ENCODE measurements at places on chromosomes 5 and 9.
A peak's percentile ranks its signal among the peaks of the same experiment; 100 is the strongest.

DNA sequence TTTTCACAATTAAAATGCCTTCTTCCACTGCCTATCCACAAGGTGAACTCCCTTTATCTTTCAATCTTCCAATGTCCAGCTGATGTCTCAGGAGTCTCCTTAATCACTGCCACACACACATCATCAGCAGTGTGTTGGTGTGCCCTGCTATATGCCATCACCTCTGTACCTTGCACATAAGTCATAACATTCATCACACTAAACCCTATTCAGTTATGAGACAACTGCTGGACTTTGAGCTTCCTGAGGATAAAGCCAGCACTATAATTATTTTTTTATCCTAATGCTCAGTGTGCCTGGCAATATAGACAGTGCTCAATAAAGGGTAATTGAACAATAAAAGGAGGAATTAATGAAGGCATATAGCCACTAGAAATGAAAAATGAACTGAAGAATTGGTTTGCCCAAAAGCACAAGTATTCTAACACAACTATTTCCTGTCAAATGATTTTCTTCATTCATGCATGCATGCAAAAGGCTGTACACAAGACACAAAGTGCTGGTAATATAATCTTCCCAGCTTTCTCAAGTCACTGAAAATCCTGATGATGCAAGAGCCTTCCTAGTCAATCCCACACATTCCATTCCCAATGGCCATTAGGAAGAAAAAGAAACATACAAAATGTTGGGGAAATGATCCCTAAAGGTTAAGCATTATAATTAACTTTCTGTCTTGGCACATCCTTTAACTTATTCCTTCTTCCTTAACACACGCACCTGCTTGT, 32.4 kb downstream of the LPAR1 start:
- no peak for DNase-seq

- DNase-seq: no peak
Measured at GRCh38 chr5:150612405-150612804, 28.1 kb upstream of the SYNPO start.

DNA sequence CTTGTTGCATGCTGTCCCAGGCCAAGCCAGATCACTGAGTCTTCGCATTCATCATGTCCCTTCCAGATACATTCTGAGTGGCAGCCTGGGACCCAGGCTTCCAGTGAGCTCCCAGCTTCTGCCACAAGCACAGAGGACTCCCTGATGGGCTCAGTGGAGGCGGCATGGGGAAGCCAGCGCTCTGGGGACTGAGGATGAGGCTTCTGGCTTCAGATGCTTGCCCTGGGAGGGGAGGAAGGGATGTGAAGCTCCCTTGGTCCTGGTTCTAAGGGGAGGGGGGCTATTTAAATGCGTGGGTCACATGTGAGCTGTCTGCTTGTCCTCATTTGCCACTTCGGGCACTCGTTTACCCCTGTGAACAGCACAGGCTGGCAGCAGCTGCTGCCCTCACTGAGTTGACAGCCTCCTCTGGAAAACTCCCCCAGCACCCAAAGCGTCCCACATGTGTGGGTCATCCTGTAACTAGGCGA, 174.0 kb downstream of the NR3C1 start:
- DNase-seq: no peak

DNA sequence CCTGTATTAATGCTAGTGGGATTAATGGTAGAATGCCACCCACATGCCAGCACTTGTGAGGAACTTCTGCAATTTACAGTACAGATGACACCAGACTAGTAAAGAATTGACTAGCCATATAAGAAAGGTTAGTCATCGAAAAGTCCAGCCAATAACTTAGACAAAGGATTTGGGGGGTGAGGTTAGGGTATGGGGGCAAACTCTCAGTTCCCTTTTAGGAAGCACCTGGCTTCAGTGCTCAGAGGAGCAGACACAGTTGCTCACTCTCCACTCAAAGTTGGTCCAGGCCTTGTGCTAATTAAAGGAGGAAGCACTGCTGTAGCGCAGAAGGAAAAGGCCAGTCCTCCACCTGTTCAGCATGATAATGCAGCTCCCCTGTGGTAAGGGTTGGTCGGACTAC, 25.2 kb downstream of the TGFBR1 start:
- DNase-seq: no peak

DNA sequence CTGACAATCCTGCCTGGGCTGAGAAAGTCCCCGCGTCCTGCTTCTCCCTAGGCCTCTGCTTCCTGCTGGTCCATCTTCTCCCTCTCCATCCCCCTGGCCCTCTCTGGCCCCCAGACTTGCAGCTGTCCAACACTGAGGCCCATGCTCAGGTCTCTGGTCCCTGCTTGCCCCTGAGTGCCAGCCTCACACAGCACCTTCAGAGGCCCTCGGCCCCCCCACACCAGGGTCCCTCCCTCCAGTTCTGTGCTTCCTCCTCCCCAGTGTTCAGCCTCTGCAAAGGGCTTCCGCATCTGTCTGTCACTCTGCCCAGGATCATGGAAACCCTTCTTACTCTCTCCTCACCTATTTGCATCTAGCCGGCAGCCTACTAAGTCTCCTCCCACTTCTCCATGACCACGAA, 62.4 kb upstream of the CTSL start:
- DNase-seq: no peak

- no peak for DNase-seq
Measured at GRCh38 chr5:13973724-13974123, 29.2 kb upstream of the DNAH5 start.

DNA sequence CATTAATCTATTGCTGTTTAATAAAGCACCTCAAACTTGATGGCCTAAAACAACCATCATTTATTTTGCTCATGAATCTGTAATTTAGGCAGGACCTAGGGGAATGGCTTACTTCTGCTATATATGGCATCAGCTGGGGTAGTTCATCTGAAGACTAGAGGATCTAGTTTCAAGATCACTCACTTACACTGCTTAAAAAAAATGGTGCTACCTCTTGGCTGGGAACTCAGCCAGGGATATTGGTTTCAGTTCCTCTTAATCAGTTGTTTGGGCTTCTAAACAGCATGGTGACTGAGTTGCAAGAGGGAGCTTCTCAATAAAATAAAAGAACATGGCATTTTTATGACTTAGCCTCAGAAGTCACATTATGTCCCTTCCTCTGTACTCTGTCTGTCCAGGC, 142.0 kb downstream of the FAM114A2 start:
- DNase-seq: peak; percentile 25

DNA sequence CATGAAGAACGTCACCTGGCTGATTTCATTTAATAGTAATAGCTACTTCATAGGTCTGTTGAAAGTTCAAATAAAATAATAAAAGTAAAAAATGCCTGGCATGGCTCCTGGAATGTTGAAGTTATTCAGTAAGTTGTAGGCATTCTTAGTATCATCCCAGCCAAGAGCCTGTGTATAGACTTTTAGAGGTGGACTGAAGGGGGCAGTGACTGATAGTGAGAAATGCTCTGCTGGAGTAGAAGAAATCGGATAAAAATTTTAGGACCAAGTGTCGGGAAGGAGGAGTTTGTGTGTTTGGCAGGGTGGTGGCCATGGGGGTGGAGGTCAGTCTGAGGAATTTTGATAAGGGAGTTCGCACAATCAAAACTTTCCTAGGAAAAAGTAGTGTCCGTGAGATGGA, 3.6 kb downstream of the ZFP2 start:
- no peak for DNase-seq

GRCh38 chr5:138874771-138875551, at the start of gene LRRTM2:
Gene LRRTM2, minus strand, starts transcription at chr5:138875335. Its CDS starts 424 bp downstream, at chr5:138874911.
- DNase-seq: peak; percentile 77

GRCh38 chr9:75299324-75299723, 211.0 kb downstream of the OSTF1 start:
- DNase-seq: no peak

- DNase-seq: peak; percentile 51
Measured at GRCh38 chr5:78699552-78700153, 51.1 kb upstream of the LHFPL2 start.

GRCh38 chr5:94691949-94692348, 73.5 kb downstream of the SLF1 start:
- DNase-seq: no peak

DNA sequence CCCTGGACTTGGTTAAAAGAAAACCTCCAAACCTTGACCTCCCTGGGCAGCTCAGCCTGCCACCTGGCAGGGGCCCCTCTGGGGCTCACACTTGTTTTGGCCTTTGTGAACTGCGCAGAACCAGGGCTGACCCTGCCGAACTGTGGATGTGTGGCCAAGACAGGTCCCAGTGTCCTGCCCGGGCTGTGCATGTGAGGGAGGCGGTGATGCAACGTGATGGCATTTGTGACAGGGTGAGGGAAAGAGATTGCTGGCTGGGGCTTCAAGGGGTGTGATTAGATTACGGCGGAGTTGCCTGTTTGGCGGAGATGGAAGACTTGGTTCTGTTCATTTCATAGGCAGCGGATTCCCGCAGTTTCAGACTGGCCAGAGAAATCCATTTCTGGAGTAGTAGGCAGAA, 30.4 kb upstream of the NKX2-5 start:
- no peak for DNase-seq
